K562 (cell line): ENCODE measurements at places on chromosomes 5 and 9. TPM values are rescaled to one million over a fixed set of nuclear protein-coding genes. Genes with fewer than 3 reads are reported as not detected.

GRCh38 chr5:150034662-150035061 is 34.1 kb downstream of the HMGXB3 start:
- no peaks in the 10 kb centered on the region for H3K4me1 ChIP-seq
- H3K36me3 ChIP-seq: peaks cover 97% of the 10 kb centered on the region
- no peak for DNase-seq
- no peak overlapping the region for H3K27ac ChIP-seq
- no peak overlapping the region for H3K4me3 ChIP-seq

ECM2 gene
- not detected in 2 replicates for polyA plus RNA-seq

COL5A1 gene
- 0.04 TPM in 1 of 2 replicates, not detected in the other for polyA plus RNA-seq

DNA sequence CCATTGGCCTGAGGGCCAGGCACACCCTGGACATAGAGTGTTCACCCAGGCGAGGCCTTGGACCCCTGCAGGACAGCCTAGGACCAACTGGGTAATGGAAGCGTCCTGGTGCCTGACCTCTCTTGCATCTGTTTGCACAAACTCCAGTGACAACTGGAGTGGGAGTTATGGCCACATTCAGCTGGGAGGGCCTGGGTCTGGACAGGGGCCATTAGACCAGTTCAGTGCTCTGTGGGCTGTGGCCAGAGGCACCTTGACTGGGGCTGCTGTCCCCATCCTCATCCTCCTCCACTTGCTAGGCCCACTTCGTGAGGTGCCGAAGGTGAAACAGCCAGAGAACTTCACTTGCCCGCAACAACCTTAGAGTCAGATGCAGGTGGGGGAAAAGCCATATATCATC is 372.7 kb upstream of the IRX1 start:
- peaks cover 6% of the 10 kb centered on the region; the same call in 1 of the 3 replicates for H3K27me3 ChIP-seq
- H3K4me1 ChIP-seq: no peaks in the 10 kb centered on the region
- no peak for DNase-seq

- no peak overlapping the region for H3K27ac ChIP-seq
- DNase-seq: no peak
- H3K4me1 ChIP-seq: no peaks in the 10 kb centered on the region
- no peak overlapping the region for H3K4me3 ChIP-seq
- no peaks in the 10 kb centered on the region for H3K36me3 ChIP-seq
Observed at GRCh38 chr9:5617749-5618148, 11.2 kb upstream of the RIC1 start.

ANKRD55 gene
- polyA plus RNA-seq: 4.6 TPM in 2 replicates

DNA sequence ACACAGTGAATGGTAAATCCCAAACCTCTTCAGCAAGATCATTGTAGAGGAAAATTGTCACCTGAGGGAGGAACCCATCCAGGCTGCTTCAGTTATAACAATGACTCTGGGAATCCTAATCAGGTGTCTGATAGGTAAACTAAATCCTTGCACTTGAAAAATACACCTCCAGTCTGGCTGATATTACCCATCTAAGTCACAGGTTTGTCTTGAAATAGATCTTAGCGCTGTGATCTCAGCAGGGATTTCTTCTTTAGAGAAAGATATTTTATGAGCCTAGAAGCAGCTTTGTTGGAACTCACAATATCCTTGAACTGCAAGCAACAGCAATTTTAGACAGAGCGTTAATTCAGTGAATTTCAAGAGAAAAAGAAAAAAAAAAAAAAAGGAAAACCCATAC is 149.7 kb downstream of the SGCD start:
- no peaks in the 10 kb centered on the region for H3K4me1 ChIP-seq
- H3K27me3 ChIP-seq: no peaks in the 10 kb centered on the region
- no peak for DNase-seq
- H3K4me3 ChIP-seq: no peak overlapping the region

- no peak overlapping the region for H3K27ac ChIP-seq
- H3K27me3 ChIP-seq: no peaks in the 10 kb centered on the region
- H3K4me1 ChIP-seq: no peaks in the 10 kb centered on the region
- no peaks in the 10 kb centered on the region for H3K36me3 ChIP-seq
- H3K4me3 ChIP-seq: no peak overlapping the region
Observed at GRCh38 chr9:13520069-13520468, 240.6 kb upstream of the MPDZ start.

GRCh38 chr5:76688836-76689235 is 27.1 kb upstream of the F2R start:
- no peak overlapping the region for H3K4me3 ChIP-seq
- no peaks in the 10 kb centered on the region for H3K36me3 ChIP-seq
- no peaks in the 10 kb centered on the region for H3K27me3 ChIP-seq
- no peaks in the 10 kb centered on the region; the same call in 1 of the 2 replicates for H3K4me1 ChIP-seq
- H3K27ac ChIP-seq: no peak overlapping the region

DNA sequence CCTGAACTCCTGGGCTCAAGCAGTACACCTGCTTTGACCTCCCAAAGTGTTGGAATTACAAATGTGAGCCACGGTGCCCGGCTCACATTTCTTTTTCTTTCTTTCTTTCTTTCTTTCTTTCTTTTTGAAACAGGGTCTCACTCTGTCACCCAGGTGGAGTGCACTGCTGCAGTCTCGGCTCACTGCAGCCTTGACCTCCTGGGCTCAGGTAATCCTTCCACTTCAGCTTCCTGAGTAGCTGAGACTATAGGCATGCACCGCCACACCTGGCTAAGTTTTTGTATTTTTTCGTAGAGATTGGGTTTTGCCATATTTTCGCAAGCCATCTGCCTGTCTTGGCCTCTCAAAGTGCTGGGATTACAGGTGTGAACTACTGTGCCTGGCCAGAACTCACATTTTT is 183.7 kb downstream of the CCDC171 start:
- DNase-seq: no peak
- no peaks in the 10 kb centered on the region for H3K36me3 ChIP-seq
- no peak overlapping the region for H3K27ac ChIP-seq
- H3K27me3 ChIP-seq: no peaks in the 10 kb centered on the region
- H3K4me3 ChIP-seq: no peak overlapping the region
